ENCODE measurements at places on chromosomes 7 and 10. TPM values are rescaled to one million over a fixed set of nuclear protein-coding genes. Genes with fewer than 3 reads are reported as not detected.

The GBX1 gene
- not detected for total RNA-seq

The PSAP gene
- total RNA-seq: 615 TPM

The SNCG gene
- 2.8 TPM for total RNA-seq

The SLC13A1 gene
- not detected for total RNA-seq

The ACTL6B gene
- not detected for total RNA-seq

The CALHM1 gene
- total RNA-seq: not detected

The SCART1 gene
- 1.6 TPM for total RNA-seq

The CDK1 gene
- 82.9 TPM for total RNA-seq

The ATOH7 gene
- not detected for total RNA-seq

The ANKRD22 gene
- total RNA-seq: 0.33 TPM

The EBLN1 gene
- not detected for total RNA-seq

The MCM10 gene
- not detected for total RNA-seq

The TAS2R3 gene
- 1.2 TPM for total RNA-seq

The TAS2R4 gene
- total RNA-seq: 4.5 TPM

The COL13A1 gene
- 6.0 TPM for total RNA-seq

The EPO gene
- total RNA-seq: not detected

The PRR15 gene
- total RNA-seq: 2.4 TPM

The GGCT gene
- 27.3 TPM for total RNA-seq

The PLPP4 gene
- total RNA-seq: not detected

The DNAJC30 gene
- 3.4 TPM for total RNA-seq

The CCL24 gene
- not detected for total RNA-seq

The CALCR gene
- total RNA-seq: not detected

The SAMD9L gene
- total RNA-seq: 22.6 TPM

The TMEM270 gene
- total RNA-seq: not detected

The CLCN1 gene
- 0.16 TPM for total RNA-seq

The LRRC4 gene
- total RNA-seq: not detected

The BICC1 gene
- 123 TPM for total RNA-seq

The MRLN gene
- not detected for total RNA-seq

The ADCYAP1R1 gene
- not detected for total RNA-seq

The ASB15 gene
- total RNA-seq: not detected

The PDE6C gene
- not detected for total RNA-seq

The TFR2 gene
- 0.08 TPM for total RNA-seq

The RNLS gene
- total RNA-seq: 16.8 TPM

The BPGM gene
- 20.0 TPM for total RNA-seq

The SVOPL gene
- not detected for total RNA-seq

The RNF148 gene
- total RNA-seq: 0.63 TPM

The TAC1 gene
- total RNA-seq: not detected

The RSBN1L gene
- 36.1 TPM for total RNA-seq

The MINDY4 gene
- total RNA-seq: 13.2 TPM

The AIFM2 gene
- total RNA-seq: 7.3 TPM

The FKBP6 gene
- not detected for total RNA-seq

The AGR2 gene
- total RNA-seq: not detected

The SPDYE9 gene
- total RNA-seq: 0.08 TPM

The TLX1 gene
- total RNA-seq: not detected

The OPALIN gene
- total RNA-seq: not detected

The CYP3A7 gene
- 0.74 TPM for total RNA-seq

The CHRM2 gene
- total RNA-seq: 26.4 TPM

The SPDYE2 gene
- total RNA-seq: not detected

The ASB10 gene
- total RNA-seq: not detected

The PON1 gene
- not detected for total RNA-seq

The SPDYE18 gene
- total RNA-seq: not detected

The EZH2 gene
- total RNA-seq: 15.0 TPM

The NRF1 gene
- total RNA-seq: 2.9 TPM

The ALOX5 gene
- total RNA-seq: not detected

The ELFN1 gene
- 3.8 TPM for total RNA-seq

The GNG11 gene
- total RNA-seq: 56.9 TPM

The OAT gene
- 121 TPM for total RNA-seq

The CPA1 gene
- total RNA-seq: 0.45 TPM

The NYAP1 gene
- total RNA-seq: 0.81 TPM

The NPSR1 gene
- not detected for total RNA-seq
